ENCODE measurements at places on chromosomes 12 and 14.
A peak's percentile ranks its signal among the peaks of the same experiment; 100 is the strongest.

GRCh38 chr12:56146492-56147460 lies 5.6 kb upstream of the MYL6B start:
- no peak for DNase-seq

DNA sequence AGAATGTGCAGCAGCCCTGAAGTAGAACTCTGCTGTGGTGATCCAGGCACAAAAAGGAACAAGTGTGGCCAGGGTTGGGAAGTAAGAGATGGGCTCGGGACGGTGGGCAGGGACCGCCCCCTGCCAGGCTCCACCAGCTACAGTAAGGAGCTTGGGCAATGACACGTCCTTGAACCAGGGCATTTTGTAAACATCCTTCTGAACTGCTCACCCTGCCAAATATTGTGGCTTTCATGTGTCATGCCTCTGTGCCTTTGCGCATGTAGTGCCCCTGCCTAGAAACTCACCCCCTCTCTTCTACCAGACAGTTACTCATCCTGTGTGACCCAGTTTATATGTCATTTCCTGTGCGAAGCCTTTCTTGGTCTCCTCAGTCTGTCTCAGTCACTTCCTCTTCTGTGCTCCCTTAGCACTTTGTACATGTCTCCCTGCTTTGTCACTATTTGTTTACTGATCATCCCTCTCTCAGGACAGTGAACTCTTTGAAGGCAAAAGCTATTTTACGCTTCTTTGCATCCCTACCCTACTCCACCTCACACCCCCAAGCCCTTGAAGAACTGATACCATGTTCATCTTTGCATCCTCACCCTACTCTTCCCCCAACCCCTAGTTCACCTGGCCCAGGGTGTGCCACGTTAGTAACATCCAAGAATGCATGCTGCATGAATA lies 108.9 kb upstream of the PLEKHG7 start:
- peak; percentile 68 for DNase-seq

DNA sequence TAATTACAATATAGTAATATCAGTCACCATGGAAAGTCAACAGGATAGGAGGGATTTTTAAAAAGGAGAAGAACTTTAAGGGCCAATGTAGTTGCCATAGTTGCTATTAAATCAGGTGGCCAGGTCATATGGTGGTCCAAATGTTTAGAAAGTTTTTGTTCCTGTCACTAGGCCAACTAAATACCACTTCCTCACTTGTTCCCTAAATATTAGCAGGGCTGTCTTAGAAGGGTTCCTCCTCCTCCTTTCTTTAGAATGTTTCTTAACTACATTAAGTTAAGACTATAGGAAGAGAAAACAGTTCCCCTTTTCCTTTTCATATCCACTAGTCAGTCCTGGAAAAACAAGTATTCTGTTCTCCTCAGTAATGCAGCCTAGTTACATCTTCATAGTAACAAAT lies 50.3 kb downstream of the MON2 start:
- no peak for DNase-seq

DNA sequence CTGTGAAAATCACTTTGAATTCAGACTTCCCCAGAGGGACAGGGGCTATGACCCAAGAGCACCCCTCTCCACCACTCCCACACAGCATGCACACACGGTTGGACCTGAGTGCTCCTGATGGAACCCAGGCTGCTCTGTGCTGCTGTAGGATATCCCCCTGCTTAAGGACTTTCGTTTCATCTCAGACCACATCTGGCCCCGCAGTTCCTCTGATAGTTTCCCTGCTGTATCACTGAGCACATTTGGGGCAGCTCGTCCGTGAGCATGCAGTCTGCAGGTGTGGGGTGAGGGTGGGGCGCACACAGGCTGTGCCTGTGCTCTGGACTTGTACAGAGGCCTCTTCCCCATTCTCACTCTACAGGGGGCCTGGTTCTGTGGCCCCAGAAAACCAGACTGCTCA lies 345.2 kb upstream of the FKBP4 start:
- DNase-seq, result no peak

DNA sequence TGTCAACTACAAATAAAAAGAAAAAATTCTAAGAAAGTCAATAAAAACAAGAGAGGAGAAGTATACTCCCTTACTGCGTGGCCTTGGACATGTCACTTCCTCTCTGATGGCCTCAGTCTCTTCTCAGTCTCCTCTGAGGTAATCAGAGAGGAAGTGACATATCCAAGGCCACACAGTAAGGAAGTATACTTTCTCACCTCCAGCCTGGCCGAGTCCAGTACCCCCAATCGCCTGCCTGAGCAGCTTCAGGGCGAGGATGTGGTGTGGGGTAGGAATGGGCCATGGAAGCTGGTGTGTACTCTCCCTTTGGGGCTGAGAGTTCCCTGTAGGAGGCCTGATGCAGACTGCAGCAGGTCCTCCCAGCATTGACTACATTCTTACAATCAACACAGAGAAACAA lies 15.8 kb downstream of the VDR start:
- no peak for DNase-seq

- DNase-seq, result no peak
Measured at GRCh38 chr12:64059685-64060084, 162.4 kb downstream of the KICS2 start.

GRCh38 chr12:67582238-67582834 lies 66.2 kb upstream of the DYRK2 start:
- DNase-seq, result no peak

DNA sequence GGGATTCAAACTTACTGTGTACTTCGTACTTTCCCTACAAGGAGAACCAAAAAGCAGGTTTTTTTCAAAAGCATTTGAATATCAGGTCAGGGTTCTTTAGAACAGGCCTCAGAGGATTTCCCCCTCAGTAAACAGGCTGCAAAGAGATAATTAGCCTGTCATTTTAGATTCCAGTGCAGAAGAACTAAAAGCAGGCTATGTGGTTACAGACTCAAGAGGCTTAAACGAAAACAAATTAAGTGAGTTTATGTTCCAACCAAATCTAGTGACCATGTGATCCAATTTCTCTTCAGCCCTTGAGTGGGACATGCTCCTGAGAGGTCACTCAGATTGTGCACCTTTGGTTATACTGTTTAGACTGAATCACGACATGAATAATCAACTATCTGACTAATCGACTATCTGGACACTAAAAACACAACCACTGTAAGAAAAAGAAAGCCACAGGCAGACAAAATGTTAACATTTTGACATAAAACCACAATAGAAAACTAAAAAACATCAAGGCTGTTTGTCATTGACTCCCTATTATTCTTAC lies 4.5 kb downstream of the TMED8 start:
- DNase-seq, result no peak

DNA sequence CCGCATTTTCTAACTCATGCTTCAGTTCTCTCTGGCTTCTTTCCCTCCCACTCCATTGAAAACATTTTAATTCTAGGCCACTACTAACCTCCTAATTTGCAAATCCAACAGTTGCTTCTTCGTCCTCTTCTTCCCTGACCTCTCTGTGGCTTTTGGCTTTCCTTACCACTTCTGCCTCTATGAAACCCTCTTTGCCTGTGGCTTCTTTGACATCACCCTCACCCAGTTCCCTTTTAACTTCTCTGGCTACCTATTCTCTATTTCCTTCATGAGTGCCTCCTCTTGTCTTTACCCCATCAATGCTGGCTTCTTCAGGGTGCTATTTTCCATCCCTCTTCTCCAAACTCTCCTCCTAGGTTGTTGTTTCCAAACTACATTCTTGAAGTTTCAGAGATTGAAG lies 4.4 kb upstream of the HCFC2 start:
- no peak for DNase-seq

DNA sequence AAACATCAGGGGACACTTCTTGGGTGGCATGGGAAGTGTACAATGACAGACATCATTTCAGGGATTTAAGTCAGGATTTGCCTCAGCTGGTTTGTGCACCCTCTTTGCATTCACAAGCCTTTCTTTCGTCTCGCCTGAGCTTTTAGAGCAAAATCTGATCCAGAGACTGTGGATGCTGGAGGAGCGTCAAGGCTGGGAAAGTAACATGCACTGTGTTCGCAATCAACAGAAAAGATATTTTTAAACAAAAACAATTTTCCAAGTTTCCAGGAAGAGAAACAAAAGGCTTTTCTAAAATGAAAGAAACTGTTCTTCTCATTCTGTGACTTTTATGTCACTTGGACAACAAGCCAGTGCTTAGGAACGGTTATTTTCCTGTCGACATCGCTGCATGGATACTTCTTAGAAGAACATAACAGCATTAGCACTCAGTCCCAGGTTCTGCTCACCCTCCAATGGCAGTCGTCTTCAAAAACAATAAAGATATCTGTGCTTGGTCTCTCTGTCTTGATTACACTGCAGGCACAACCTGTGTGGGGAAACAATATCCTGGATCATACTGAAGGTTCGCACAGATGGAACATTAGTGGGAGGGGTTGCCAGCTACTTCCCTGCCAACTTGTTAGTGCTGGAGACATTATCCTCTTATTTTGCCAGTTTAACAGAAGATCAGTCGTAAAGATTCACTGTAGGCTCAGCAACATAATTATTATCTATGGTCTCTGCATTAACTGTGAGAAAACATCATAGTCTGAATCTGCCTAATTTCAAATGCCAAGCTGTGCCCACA lies 403.3 kb upstream of the ATP2B1 start:
- DNase-seq, result no peak

- no peak for DNase-seq
Measured at GRCh38 chr14:104926619-104927431, 2.1 kb downstream of the PLD4 start.
